ENCODE measurements at places on chromosomes 7 and 10.

DNA sequence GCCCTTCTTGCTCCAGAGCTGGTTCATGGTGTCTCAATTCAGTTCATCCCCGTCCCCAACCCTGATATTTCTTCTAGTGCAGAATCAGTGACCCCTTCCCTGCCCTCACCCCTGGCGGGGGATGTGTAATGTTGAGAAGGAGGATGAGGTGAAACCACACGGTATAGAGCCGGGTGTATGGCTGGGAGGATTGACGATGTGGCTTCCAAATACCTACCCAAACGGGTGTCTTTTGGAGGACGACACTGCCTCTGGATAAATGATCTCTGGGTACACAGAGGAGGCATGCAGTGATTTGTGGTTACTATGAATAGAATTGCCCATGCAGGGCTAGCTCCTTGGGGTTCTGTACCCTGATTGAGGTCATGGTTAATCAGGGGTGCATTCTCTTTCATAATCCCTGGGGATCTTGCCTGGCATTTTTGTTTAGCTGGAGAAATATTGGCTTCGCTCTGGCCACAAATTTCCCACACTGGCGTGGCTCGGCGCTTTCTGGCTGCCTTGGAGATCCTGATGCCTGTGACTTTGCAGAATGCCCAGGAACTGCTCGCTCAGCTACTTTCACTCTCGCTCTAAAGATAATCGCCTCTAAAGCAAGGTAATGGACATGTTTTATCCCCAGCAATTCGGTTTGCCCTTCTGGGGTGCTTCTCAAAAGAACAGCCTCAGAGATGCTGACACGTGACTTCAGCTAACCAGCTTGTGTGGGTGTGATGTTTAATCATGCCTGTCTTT is 89.2 kb downstream of the RBM20 start:
- no peak for DNase-seq

DNA sequence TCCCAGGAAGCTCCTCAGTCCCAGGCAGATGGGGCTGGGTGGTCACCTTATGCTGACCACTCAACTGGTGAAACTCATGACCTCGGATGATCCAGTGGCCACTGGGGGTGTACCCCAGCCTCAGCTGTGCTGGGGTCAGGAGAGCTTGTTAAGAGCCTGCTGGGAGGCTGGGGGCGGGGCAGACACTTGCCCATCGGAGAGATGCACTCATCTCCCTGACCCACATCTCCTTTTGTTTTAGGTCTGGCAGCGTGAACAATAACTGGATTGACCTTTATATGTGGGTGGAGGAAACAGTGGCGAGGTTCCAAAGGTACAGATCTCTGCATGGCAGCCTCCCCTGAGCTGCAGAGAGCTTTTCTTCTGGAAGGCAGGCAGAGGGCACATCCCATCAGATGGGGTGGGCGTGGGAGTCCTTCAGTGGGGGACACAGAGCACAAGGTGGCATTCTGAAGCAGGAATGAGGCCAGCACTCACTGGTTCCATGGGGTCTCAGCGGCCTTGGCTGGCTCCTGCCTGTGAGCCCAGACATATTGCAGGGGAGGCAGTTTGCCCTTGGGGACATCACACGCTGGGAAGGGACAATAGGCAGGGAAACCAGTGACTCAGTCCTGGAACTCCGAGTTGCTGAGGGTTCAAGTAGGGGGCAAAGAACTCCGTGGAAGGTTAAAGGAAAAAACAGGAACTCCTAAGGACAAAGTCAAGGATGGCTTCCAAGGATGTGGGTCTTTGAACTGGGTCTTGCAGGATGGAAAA is 5.2 kb downstream of the ANTXRL start:
- DNase-seq: no peak

DNA sequence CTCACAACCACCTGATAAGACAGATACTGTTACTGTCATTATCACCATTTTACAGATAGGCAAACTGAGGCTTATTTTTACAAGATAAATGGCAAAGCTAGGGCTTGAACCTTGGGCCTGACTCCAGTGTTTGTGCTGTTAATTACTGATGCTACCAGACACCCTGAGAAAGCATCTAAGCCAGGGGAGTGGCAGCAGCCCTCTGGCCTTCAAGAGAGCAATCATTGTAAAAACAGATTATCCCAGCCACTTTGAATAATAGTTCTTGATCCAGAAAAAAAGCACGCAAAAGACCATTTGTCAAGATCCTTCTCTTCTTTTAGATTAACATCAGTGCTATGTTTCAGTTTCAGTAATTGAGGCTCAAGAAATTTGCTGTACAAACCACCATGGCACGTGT is 109.5 kb downstream of the PLCE1 start:
- DNase-seq: no peak

DNA sequence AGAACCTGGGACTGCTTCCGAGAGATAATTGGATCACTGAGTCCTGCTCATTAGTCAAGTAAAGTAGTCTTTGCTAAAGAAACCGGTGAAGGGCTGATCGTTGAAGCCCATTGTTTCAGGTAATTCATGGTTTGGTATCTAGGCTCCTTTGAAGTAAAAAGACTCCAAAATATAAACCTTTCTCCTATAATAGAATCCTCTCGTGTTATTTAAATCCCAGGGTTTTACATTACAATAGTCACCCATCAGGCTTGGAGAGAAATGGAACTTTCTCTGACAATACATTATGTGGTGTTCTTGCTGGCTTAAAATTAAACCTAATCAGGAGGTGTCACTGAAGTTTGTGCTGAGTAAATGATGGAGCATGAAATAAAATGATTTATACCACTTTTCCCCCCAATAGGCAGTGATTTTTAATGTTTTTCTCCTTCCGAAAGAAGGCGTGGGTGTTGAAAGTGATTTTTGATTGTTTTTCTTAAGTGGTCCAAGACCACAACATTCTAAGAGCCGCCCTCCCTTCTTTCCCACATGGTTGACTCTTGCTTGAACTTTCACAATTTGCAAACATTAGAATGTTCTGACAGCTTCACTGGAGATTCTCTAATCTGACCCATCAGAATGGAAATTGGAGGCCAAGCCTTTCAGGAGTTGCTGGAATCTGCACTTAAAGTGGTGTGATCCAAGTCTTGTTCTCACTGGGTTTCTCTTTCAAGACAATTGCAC is 44.2 kb downstream of the LRMDA start:
- no peak for DNase-seq

DNA sequence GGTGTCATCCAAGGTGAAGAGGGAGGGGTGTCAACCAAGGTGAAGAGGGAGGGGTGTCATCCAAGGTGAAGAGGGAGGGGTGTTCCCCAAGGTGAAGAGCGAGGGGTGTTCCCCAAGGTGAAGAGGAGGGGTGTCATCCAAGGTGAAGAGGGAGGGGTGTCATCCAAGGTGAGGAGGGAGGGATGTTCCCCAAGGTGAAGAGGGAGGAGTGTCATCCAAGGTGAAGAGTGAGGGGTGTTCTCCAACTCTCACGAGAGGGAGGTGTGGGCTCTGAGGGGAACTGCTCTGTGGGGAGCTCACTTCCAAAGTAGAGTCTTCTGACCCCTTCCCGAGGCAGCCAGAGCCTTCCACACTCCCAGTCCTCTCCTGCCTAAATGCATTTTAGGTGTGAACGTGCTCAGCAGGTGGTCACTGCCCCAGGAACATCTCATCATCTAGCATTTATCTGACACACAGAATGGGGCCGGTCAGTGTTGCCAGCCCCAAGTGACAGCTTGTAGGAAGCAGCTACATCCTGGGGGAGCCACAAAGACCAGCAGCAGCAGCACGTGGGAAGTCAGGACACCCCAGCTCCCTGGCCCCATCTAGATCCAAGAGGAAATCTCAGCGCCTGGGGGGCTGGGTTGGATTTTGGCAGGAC is 323.8 kb downstream of the GLRX3 start:
- DNase-seq: no peak

DNA sequence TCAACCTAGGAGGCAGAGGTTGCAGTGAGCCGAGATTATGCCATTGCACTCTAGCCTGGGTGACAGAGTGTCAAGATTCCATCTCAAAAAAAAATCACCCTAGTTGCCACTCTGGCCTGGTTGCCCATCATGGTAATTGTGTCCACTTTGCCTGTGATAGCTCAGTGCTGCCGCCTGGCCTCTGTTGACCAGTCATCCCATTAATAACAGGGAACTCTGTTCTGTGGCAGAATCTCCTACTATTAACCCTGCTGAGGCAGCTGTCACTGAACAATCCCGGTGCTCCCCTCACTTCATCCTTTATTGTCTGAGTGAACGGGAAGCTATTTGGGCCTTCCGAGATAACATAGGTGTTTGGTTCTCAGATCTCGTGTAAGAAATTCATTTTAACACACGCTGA is 14.6 kb downstream of the ZNF3 start:
- DNase-seq: no peak

Data from HTR-8/SVneo (cell line).